ENCODE measurements at places on chromosomes 16 and 17.

DNA sequence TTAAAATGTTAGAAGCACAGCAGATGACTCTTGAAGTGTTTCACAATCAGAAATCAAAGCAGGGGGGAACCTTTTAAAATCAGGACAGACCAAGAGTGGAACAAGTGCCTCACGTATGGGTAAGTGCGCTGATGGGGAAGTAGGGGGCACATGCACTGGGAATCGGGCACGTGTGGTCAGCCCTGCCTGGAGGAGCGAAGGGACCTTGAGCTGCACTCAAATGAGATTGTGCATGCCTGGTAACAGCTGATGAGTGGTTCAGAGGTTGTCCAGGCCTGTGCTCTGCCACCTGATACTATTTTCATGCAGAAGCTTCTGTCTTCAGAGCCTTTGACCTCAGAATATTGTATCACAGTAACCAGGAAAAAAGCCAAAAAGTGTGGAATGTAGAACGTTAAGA lies 13.7 kb upstream of the XYLT2 start:
- DNase-seq = no peak

DNA sequence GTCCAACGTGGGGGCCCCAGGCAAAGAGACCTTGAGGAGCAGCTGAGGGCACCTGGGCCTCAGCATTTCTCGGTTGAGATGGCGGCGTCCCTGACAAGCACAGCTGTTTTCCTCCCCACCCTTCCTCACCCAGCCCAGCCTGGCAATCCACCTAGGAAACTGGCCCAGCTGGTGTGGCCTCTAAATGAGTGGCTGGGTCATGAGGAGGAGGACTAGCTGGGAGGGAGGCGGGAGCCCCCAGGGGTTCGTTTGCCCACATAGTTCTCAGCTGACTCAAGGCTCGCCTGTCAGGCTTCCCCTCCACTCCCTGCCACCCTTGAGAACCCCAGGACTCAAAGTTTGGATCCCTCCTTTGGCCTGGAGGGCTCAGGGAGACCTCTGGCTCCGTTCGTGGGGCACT lies 5.9 kb downstream of the RNF222 start:
- no peak for DNase-seq

DNA sequence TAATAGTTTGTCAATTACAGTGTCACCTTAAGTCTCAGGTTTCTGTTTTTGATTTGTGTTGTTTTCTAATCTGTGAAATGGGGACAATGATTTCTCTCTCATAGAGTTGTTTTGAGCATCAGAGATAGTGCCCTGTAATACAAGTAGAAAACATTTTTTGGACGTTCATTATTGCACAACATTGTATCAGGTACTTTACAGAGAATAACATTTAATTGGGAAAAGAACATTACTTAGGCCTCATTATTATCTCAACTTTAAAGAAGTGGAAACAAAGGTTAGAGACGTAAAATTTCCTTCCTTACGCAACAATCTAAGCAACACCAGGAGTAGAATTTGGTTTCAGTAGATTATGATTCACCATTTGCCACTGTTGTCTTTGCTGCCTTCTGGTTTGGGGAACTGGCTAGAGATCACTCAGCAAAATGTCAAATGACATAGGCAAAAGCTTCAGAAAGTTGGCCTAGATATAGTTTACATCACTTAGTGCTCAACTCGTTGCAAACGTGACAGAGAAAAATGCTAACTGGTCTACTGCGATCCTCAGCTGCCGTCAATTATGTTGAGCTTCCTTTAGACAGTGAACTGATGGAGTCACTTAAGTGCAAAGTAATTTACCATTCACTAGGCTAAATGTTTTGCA lies 1026.8 kb downstream of the CDH11 start:
- no peak for DNase-seq

DNA sequence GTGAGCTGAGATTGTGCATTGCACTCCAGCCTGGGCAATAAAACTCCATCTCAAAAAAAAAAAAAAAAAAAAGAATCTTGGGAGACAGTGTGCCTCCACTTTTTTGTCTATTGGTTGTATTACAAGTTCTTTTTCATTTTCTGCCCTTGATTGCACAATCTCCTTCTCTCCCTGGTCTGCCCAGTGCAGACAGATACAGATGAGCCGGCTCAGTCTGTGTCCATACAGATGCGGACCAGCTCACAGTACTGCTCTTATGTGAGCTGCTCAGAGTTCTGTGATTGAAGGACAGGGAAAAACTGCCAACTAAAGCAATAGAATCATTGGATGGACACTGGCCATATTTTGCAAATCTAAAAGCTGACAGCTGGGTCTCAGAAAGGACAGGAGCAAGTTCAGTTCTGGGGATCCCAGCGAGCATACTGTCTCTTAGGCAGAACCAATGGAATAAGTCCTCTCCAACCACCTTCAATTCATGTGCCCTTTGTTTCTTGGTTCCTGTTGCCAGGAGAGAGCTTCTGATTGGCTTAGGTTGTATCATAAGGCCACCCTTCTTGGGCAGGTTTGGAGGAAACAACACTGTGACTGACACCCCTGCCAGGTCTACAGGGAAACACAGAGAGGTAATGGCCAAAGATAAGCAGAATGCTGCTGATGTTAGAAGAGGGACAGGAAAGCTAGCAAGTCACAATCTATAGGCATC lies 495.6 kb upstream of the HSBP1 start:
- no peak for DNase-seq

GRCh38 chr17:34413443-34414119 lies 50.5 kb upstream of the CCL1 start:
- DNase-seq = peak; percentile 21

DNA sequence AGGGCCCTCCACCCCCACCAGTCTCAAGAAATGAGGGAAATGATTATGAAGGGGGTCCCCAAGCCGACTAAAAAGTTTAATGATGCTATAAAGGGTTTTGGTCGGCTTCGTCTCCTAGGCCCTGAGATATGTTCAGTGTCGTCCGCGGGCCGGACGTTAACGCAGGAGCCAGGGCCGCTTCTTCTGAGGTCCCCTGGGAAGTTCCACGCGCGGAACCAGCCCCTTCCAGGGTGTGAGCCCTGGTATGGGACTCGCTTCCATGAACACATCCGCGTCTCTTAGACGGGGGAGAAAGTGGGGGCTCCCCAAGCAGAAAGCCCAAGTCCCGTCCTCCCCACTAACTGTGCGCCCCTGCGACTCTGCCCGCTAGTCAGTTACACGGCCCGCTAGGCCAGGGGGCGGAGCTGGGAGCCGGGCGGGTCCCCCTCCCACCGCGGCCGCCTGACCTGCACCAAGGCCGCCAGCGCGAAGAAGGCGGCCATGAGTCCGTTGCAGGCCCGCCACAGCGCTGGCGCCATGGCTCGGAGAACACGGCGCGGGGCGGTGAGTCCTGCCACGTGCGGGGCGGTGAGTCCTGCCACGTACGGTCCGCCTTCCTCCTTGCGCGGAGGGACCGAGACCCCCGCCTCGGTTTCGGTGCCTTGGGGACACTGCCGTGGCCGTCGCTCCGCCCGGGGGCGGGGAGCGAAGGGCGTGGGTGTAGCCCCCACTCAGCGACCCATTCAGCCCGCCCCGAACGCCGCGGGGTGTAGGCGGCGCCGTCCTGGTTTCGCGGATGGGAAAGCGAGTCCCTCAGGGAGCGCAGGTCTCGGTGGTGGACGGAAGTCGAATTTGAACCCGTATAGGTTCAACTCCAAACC lies at the start of gene TMEM220:
Gene TMEM220, minus strand, starts transcription at position 690 of the 860 bp plus-strand sequence. Its CDS starts 172 bp downstream, at position 518.
- peak; percentile 57 for DNase-seq

- DNase-seq = no peak
These were observed 18.9 kb downstream of the NUP93 start for GRCh38 chr16:56748826-56749225.

DNA sequence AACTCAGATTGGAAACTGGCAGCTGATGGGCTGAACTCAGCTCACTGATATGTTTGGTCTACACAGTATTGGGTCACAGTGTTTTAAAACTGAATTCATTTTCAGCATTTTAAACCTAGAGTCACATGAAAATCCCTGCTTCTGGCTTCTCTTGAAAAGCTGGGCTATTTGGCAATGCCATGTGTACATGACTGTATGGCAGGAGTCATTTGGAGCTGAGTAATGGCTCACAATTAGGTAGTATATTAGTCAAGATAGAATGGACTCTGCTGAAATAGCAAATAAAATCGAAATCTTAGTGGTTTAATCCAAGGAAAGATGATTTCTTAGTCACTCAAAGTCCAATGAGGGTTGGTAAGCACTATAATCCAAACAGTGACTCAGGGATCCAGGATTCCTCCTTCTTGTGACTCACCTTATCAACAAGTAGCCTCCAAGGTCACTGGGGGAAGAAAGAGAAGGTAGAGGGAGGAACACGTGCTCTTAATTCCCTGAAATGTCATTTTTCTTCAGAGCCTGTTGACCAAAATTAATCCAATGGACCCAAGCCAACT lies 13.9 kb upstream of the PMP22 start:
- no peak for DNase-seq

- no peak for DNase-seq
These were observed 329 bp downstream of the KPNB1 start for GRCh38 chr17:47649972-47650524.

- peak; percentile 62 for DNase-seq
These were observed 5.7 kb upstream of the SPNS2 start for GRCh38 chr17:4492721-4493561.

DNA sequence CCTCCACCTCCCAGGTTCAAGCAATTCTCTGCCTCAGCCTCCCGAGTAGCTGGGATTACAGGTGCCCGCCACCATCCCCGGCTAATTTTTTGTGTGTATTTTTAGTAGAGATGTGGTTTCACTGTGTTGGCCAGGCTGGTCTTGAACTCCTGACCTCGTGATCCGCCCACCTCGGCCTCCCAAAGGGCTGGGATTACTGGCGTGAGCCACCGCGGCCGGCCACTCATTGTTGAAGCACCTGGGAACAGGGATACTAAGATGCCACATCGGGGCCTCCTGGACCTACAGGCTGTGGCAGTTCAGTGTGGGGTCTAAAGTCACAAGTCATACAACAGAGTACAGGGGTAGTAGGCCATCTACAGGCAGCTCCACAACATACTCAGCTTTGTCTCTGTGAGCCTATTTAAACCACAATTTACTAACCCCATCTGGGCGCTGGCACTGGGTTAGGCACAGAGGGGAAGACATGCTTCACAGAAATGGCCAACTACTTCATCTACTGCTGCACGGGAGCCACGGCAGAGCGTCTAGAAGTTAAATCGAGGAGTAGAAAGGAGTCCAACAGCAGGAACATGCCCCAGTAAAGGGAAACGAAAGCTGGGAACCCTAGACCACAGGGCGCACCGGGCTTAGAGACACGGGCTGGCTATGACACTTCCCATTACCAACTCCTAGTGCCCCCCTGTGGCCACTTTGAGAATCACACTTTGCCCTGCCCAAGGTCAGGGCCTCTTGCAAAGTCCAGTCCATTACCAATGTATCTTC lies 4.3 kb downstream of the VAMP2 start:
- DNase-seq = peak; percentile 94

- no peak for DNase-seq
These were observed 97.1 kb downstream of the PITPNC1 start for GRCh38 chr17:67474081-67474661.

DNA sequence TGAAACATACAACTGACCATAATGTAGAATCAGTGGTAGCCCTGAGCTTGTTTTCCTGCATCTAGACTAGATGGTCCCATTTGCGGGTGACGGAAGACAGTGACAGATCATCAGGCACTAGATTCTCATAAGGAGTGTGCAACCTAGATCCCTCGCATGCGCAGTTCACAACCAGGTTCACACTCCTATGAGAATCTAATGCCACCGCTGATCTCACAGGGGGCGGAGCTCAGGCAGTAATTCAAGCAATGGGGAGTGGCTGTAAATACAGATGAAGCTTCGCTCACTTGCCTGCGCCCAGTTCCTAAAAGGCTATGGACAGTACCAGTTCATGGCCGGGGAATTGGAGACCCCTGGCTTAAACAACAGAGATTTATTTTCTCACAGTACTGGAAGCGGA lies 656.3 kb downstream of the HS3ST4 start:
- DNase-seq = no peak

DNA sequence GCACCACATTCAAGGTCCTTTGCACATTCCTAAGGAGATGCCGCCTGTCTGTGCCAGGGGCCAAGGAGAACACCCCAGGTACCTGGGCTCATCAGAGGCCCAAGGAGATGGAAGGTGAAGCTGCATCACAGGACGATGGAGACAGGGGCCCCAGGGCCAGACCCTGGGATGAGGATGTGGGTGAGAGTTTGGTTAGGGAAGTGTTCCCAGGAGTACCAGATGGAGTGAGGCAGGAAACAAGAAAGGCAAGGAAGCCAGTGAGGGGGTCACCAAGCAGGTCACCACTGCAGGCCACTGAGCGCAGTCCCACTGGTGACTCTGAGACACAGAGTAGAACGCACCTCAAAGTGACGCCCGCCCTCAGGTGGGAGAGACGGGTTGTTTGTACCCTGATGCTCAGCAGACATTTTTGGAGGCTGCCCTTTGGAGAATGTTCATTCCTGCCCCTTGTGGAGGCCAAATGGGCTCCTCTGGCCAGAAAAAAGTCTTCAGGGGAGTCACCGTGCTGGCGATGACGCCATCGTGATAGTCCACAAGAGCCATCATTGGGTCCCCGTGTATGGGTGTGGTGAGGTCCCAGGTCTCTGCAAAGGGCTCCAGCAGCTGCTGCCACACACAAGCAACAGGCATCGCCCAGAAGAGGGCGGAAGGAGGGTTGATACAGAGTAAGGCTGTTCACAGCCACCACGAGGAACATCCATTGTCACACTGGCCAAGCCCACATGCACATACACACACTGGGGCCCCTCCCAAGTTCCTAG lies 57.5 kb downstream of the BEAN1 start:
- no peak for DNase-seq

GRCh38 chr17:56694825-56695224 lies 101.3 kb downstream of the NOG start:
- DNase-seq = no peak

DNA sequence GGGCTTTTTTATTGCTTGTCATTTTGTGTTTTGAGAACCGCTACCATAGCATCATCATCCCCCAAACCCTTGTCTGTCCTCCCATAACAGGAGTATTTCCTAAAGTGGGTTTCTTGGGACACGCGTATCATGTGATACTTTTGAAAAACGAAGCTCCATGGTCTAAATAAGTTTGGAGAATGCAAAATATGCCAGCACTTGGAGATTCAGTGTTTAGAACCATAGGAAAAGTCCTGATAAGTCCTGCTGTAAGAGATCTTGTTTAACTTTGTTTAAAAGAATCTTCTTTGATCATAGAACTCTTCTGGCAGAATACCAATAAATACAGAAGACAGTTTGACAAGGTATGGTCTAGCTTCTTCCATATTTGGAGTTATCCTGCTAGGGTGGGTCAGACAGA lies 59.3 kb downstream of the NKD1 start:
- DNase-seq = no peak

All from activated CD4-positive, alpha-beta T cell treated with anti-CD3 and anti-CD28 coated beads for 36 hours (primary cell).